ENCODE measurements at places on chromosomes 2 and 18. TPM values are rescaled to one million over a fixed set of nuclear protein-coding genes. Genes with fewer than 3 reads are reported as not detected.

The CD207 gene
- not detected for total RNA-seq

The CHRNG gene
- not detected for total RNA-seq

The RNU2-63P gene
- total RNA-seq = not detected

The CFAP53 gene
- 4.2 TPM for total RNA-seq

The ANKRD23 gene
- total RNA-seq = 6.7 TPM

The CYRIA gene
- 2.9 TPM for total RNA-seq

The TMSB10 gene
- 4,787 TPM for total RNA-seq

The PPP1R1C gene
- not detected for total RNA-seq

The IL1F10 gene
- total RNA-seq = not detected

GRCh38 chr2:15591373-15591691 lies 336 bp upstream of the DDX1 start:
- no peak for DNase-seq

DNA sequence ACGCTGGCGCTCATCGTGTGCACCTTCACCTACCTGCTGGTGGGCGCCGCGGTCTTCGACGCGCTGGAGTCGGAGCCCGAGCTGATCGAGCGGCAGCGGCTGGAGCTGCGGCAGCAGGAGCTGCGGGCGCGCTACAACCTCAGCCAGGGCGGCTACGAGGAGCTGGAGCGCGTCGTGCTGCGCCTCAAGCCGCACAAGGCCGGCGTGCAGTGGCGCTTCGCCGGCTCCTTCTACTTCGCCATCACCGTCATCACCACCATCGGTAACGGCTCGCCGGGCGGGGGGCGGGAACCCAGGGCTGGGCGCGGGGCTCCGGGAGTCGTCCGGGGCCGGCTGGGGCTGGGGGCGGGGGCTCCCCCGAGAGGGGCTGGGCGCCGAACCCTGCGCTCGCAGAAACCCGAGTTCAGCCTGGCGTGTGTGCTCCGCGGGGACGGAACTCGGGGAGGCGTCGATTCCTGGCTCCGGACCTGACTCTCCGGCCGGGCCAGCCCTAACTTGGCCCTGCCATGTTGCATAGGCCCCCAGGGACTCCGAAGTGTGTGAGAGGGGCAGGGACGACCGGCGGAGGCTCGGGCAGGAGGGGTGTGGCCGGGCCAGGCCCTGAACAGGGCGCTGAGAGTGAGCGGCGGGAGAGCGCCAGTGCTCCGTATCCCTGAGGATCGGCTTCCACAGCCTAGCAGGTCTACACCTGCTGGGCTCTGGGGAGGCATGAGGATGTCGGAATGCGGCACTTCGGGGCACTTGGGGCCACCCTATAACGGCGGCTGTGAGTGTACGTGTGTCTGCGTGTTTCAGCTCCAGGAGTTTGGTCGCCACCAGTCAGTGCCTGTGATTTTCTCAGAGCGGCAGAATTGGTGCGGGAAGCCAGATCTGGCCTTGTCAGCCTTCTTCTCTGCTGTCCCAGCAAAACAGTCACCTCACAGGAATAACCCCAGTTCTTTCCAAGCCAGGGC lies 651 bp downstream of the KCNK3 start:
- DNase-seq = no peak

- DNase-seq = no peak
Measured at GRCh38 chr2:170845343-170845742, 28.7 kb downstream of the GAD1 start.

- DNase-seq = no peak
Measured at GRCh38 chr18:11137400-11137799, 12.0 kb downstream of the PIEZO2 start.

DNA sequence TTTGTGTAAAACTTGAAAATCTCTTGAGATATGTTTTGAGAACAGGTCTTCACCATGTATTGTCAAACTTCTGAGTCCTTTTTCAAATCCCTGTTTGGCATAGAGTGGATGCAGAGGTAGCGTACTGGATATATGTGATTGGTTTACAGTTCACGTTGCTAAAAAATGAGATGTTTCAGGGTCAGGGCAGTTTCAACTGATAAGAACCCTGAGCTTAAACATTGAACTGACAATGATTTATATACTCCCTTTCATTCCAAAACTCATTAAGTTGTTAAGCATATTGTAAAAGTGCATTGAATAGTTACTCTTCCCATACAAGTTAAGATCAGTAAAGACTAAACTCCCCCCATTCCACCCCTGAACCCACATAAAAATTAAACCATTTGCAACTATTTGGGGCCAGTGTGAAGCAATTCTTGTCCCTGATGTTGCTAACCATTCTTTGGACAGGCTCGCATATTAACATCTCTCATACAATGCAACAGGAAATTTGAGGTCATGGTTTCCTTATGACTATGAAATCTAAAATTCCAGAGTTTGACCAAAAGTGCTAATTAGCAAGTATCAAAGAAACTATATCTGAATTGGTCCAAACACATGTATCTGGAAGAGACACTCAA lies 470.9 kb upstream of the ACVR2A start:
- no peak for DNase-seq

DNA sequence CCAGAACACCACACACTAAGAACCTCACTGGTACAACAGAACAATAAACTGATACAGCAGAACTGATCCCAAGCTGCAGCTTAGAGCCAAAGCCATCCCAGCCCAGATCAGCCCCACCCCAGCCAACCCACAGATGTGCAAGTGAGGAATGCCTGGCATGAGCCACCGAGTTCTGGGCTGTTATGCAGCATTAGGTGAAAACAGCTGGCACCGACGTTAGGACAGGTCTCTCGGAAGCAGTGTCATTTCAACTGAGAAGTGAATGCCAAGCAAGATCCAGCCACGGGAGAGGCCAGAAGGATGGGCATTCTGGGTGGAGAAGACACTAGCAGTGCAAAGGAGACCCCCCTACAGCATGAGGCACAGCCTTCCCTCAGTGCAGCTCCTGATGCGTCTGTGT lies 38.9 kb downstream of the ADCY3 start:
- DNase-seq = no peak

GRCh38 chr2:144524118-144525009 lies 4.4 kb upstream of the ZEB2 start:
- DNase-seq = peak; percentile 23

GRCh38 chr2:104570259-104570658 lies 283.7 kb upstream of the POU3F3 start:
- DNase-seq = no peak

GRCh38 chr2:22487036-22487435 lies 897.9 kb upstream of the KLHL29 start:
- DNase-seq = no peak

- DNase-seq = no peak
Measured at GRCh38 chr2:225196579-225196978, 154.3 kb upstream of the DOCK10 start.

- no peak for DNase-seq
Measured at GRCh38 chr2:81505586-81505985, 1201.0 kb upstream of the LRRTM1 start.

DNA sequence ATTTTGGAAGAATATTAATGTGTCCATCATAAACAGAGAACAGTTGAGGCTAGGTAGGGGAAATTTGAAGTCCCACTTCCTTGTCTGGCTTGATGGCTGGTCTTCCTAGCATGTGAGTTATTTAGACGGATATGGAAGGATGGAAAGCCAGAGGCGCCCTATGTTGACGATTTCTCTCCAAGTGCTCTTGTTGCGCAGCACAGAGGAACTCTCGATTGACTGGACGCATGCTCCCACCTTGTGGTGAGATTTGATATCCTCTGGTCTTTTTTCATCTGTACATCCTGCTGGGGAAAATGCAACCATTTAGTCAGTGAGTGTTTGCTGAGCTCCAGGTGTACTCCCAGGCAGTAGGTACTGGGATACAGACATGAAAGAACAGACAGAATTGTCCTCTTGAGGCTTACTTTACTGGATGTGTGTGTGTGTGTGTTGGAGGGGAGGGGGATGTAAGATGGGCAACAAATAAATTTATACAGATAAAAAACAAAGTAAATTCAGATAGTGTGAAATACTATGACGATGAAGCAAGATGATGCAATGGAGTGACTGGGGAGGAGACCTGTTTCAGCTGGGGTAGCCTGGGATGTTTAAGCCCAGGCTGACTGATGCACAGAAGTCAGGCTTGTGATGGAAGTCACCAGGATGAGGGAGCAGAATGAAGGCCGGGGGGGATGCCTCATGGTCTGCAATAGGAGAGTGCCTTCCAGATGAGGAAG lies 137.2 kb downstream of the TRIM43 start:
- peak; percentile 69 for DNase-seq

- no peak for DNase-seq
Measured at GRCh38 chr2:88185480-88185879, 15.3 kb downstream of the THNSL2 start.

- no peak for DNase-seq
Measured at GRCh38 chr2:8566155-8566670, 115.6 kb upstream of the ID2 start.

GRCh38 chr2:27583390-27583915 lies 611 bp downstream of the ZNF512 start:
- no peak for DNase-seq

- DNase-seq = peak; percentile 22
Measured at GRCh38 chr2:68912732-68913131, 40.0 kb downstream of the GKN2 start.

GRCh38 chr18:72986103-72986502 lies 118.3 kb upstream of the NETO1 start:
- no peak for DNase-seq

DNA sequence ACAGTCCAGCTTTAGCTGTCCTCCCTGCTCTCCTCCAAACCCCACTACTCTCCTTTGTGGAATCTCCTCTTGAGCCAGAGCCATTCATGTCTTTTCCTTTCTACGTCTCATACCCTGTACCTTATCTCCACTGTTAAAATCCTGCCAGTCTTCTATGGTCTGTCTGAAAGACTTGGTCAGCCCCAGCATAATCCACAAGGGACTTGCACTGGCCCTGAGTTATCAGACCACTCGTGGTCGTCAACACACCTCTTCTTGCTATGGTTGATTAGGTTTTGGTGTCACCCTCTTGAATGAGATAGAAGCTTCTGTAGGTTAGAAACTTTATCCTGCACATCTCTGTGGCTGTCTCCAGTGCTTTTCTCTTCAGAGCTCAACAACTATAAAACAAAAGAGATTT lies 56.8 kb downstream of the MYO1B start:
- DNase-seq = no peak

DNA sequence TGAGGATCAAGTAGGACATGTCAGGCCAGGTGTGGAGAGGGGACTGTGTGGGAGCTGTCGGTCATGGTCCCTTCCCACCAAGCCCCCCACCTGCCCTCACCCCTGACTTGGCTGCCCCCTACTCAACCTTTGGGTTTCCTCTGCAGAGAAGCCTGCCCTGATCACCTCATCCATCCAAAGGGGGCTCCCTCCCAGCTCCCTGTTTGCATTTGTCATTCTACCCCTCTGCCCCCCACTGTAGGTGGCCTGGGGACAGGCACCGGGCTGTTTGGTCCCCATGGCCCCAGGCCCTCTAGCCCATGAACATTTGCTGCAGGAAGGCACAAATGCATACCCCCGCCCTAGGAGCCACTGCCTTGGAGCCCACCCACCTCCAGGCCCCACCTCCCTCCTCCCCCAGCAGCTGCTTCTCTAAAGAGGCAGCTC lies 115.0 kb downstream of the SMAD7 start:
- DNase-seq = no peak

GRCh38 chr2:102100371-102101096 lies 42.0 kb upstream of the IL1R1 start:
- no peak for DNase-seq

- no peak for DNase-seq
Measured at GRCh38 chr2:176003958-176004357, 1.9 kb upstream of the LNPK start.

DNA sequence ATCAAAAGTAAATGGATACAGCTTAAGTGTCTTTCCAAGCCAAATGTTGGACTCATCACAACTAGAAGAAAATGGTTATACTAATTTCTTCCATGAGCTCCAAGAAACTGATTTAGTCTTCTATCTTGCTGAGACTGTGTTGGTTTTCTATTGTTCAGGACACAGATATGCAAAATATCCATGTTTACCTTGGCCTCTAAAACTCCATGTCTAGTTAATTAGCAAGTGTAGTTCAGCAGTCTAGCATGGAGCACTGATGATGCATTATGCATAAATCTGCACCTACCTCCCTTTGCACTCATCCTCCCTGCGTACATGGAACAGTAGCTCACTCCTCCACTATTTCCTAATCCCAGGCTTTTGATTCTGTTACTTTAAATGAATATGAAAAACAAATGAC lies 731.4 kb upstream of the CHAC2 start:
- no peak for DNase-seq

DNA sequence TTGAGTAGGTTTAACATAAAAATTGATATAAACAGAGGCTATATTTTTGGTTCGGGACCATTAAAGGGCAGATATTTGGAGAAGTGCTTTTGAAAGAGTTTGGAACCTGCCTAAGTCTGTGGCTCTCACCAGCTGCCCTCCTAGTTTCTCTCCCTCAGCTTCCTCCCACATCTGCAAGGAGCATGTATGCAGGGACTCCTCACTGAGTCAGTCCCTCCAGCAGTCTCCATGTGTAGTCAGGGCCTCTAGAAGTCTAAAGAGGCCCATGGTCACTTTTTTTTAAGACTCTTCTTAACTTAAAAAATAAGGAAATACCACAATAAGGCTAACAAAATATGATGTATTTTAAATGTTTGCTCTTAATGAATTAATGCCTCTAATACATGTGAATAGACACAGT lies 220.0 kb upstream of the TANK start:
- DNase-seq = no peak

GRCh38 chr2:241309684-241310117 lies 5.8 kb downstream of the HDLBP start:
- peak; percentile 52 for DNase-seq

DNA sequence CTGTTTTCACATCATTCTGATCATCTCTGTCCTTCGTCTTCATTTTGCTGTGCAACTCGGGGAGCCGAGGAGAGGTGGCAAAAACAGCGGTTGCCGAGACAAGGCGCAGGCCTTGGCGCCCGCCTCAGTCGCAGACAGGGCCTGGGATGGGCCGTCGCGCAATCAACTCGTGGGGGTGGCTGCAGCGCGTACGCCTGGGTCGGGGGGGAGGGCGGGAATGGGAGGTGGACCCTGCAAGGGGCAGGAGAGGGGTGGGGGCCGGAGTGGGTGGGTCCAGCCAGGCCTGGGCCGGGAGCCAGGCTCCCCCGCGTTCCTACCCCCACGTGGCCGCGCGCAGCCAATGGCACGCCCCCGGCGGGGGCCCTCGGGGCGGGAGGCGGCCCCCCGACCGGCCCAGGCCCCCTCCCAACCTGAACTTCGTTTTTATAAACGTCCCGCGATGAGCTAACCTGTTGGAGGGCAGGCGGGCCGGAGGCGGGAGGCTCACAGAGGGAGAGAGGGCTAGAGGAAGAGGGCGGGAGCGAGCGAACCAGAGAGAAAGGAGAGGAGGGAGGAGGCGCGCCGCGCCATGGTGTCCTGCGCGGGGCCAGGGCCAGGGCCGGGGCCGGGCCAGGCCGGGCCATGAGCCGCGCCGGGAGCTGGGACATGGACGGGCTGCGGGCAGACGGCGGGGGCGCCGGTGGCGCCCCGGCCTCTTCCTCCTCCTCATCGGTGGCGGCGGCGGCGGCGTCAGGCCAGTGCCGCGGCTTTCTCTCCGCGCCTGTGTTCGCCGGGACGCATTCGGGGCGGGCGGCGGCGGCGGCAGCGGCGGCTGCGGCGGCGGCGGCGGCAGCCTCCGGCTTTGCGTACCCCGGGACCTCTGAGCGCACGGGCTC lies at the start of gene HOXD13:
Gene HOXD13 (plus strand): TSS at position 452 of the 875 bp plus-strand sequence. CDS start 170 bp downstream, at position 622.
- DNase-seq = no peak
